Mesenchymal stem cell (in vitro differentiated cells and primary cell): ENCODE measurements at places on chromosomes 6 and 20.

- peaks cover 2% of the 10 kb centered on the region for H3K4me1 ChIP-seq
- no peak overlapping the region for H3K27ac ChIP-seq
- H3K4me3 ChIP-seq, result peak overlapping the region; percentile 41
- peaks cover 65% of the 10 kb centered on the region for H3K27me3 ChIP-seq
- H3K36me3 ChIP-seq, result peaks cover 3% of the 10 kb centered on the region
Observed at GRCh38 chr20:33081411-33082154, 2.1 kb downstream of the BPIFB4 start.

GRCh38 chr6:30917487-30917886 is 3.4 kb downstream of the VARS2 start:
- no peak for DNase-seq
- no peaks in the 10 kb centered on the region for H3K27me3 ChIP-seq
- H3K36me3 ChIP-seq, result peaks cover 59% of the 10 kb centered on the region
- H3K27ac ChIP-seq, result no peak overlapping the region

- no peaks in the 10 kb centered on the region for H3K27me3 ChIP-seq
- H3K4me1 ChIP-seq, result no peaks in the 10 kb centered on the region
- no peak overlapping the region for H3K27ac ChIP-seq
- no peak overlapping the region for H3K4me3 ChIP-seq
- no peaks in the 10 kb centered on the region for H3K36me3 ChIP-seq
Observed at GRCh38 chr6:18837013-18837412, 449.9 kb downstream of the RNF144B start.

- no peaks in the 10 kb centered on the region for H3K36me3 ChIP-seq
- no peak for DNase-seq
- peaks cover 8% of the 10 kb centered on the region for H3K4me1 ChIP-seq
- no peak overlapping the region for H3K4me3 ChIP-seq
- H3K27ac ChIP-seq, result no peak overlapping the region
Observed at GRCh38 chr6:31074401-31074800, 38.0 kb downstream of the C6orf15 start.

GRCh38 chr20:31861385-31862156 is 8.8 kb downstream of the DUSP15 start:
- peaks cover 15% of the 10 kb centered on the region for H3K4me1 ChIP-seq
- H3K27ac ChIP-seq, result no peak overlapping the region
- H3K36me3 ChIP-seq, result no peaks in the 10 kb centered on the region
- peaks cover 90% of the 10 kb centered on the region for H3K27me3 ChIP-seq
- peak; percentile 66 for DNase-seq

DNA sequence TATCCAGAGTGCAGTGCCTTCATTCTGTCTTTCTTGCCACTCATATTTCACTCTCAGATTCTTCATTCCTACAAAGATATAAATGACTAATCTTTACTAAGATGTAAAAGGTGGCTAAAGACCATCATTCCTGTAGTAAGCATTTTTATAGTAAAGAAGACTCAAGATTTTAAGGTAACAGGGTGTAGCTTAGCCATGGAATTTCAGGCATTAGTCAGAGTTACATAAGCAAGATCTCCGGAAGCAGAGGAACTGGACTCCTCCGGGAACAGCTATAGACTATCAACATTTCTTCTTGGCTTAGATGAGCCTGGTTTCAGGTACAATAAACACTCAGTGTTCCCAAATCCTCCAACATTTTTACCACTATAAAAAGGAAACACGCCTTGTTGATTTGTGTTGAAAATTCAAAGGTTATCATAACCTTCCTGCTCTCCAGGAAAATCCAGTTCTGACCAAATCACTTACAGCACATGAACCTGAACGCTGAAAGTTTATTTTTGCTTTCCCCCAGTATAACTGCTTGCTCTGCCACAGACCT is 23.7 kb downstream of the SERPINB1 start:
- no peaks in the 10 kb centered on the region for H3K4me1 ChIP-seq
- DNase-seq, result no peak
- no peak overlapping the region for H3K4me3 ChIP-seq
- no peaks in the 10 kb centered on the region for H3K27me3 ChIP-seq

DNA sequence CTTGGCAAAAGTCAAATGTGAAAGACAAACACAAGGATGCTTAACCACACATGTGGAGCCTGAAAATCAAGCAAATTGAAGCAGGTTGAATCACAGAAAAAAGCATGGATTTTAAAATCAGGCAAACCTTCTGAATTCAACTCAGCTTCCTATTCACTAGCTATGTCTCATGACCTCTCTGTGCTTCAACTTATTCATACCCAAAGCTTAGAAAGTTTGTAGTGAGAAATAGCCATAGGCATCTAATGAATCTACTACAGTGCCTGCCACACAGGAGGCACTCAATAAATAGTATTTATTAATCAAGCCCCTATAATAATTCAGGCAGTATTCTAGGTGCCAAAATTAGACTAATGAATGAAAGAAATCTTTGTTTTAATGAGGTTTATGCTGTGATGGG is 112.2 kb upstream of the TNFAIP3 start:
- no peak overlapping the region for H3K4me3 ChIP-seq
- H3K27ac ChIP-seq, result no peak overlapping the region
- DNase-seq, result no peak

DNA sequence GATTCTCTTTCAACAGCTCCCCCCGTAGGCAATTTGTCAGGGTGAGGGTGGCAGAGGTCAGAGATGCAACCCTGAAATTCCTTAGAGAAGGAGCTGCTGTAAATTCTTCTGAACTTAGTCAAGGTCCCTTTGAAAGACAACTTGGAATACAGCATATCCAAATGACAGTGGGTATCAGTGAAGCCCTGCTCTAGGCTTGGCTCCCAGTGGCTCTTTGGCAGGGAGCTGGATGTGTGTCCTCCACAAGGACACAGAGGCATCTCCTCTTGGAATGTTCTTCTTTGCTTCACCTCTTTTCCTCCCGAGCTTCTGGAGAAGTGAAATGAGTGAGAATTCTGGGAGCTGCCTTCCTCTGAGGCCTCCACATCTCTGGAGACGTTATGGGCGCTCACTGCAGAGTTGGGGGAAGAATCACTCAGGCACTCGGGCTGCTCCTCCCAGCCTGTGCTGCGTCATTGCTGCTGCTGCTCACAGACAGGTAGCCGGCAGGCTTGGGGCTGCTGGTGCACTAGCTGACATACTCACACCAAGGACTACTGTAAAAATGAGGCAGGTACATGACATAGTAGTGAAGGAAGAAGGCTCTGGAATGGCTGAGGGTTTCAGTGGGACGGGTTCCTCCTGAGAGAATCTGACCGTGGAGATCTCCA is 34.1 kb downstream of the DYNLT1 start:
- H3K27ac ChIP-seq, result no peak overlapping the region
- H3K27me3 ChIP-seq, result no peaks in the 10 kb centered on the region
- DNase-seq, result no peak
- peaks cover 51% of the 10 kb centered on the region for H3K36me3 ChIP-seq
- no peak overlapping the region for H3K4me3 ChIP-seq

DNA sequence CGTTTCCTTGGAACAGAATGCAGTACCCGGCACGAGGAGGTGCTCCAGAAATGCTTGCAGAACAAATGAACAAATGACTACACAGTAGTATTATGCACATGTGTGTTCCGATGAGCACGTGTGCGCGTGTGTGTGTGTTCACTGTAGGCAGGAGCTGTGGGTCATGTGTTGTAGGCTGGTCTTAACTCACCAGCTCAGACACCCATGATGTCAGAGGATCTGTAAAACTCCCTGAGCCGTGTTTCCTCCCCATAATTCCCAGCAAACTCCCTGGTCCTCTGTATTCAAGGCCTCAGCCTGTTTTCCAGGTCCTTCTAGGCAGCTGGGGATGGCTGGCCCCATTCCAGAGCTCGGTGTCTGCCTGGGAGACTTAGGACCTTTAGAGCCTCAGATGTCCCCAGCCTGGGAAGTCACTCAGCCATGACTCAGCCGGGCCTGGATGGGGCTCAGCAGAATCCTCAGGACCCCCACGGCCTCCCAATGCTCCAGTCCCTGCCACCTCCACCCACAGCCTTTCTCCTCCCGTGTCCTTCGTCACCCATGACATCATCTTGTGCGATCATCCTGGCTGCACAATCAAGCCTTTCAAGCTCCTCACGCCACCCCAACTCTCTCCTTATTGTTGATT is 475.0 kb upstream of the SULF2 start:
- H3K4me3 ChIP-seq, result no peak overlapping the region
- peaks cover 31% of the 10 kb centered on the region for H3K27me3 ChIP-seq
- no peak for DNase-seq
